ENCODE measurements at places on chromosomes 13 and 19. TPM values are rescaled to one million over a fixed set of nuclear protein-coding genes. Genes with fewer than 3 reads are reported as not detected.

Gene MAMSTR
- 2.2 TPM for total RNA-seq

Gene PEG3
- total RNA-seq = 13.7 TPM

Gene FFAR3
- not detected for total RNA-seq

Gene RBM26
- 69.6 TPM for total RNA-seq

Gene EPSTI1
- 4.1 TPM for total RNA-seq

Gene TNFSF13B
- 3.7 TPM for total RNA-seq

Gene DNASE2
- 42.2 TPM for total RNA-seq

- DNase-seq = no peak
These were observed 91.3 kb upstream of the KL start for GRCh38 chr13:32924886-32925285.

GRCh38 chr19:53772943-53773342 is 51.2 kb downstream of the NLRP12 start:
- DNase-seq = peak; percentile 62

DNA sequence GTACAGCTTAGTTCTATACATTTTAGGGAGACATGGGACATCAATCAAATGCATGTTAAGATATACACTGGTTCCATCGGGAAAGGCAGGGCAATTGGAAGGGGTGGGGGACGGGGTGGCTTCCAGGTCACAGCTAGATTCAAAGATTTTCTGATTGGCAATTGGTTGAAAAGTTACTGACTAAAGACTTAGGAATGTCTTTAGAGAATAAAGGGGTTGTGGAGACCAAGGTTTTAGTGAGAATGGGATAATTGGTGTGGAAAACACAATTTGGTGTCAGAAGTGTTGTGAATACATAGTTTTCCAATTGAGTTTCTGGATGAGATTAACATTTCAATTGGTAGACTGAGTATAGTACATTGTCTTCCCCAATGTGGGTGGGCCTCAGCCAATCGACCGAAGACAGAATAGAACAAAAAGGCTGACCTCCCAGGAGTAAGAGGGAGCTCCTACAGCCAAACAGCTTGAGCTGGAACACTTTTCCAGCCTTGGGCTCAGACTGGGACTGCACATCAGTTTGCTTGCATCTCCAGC is 988 bp upstream of the CCDC169 start:
- DNase-seq = no peak

DNA sequence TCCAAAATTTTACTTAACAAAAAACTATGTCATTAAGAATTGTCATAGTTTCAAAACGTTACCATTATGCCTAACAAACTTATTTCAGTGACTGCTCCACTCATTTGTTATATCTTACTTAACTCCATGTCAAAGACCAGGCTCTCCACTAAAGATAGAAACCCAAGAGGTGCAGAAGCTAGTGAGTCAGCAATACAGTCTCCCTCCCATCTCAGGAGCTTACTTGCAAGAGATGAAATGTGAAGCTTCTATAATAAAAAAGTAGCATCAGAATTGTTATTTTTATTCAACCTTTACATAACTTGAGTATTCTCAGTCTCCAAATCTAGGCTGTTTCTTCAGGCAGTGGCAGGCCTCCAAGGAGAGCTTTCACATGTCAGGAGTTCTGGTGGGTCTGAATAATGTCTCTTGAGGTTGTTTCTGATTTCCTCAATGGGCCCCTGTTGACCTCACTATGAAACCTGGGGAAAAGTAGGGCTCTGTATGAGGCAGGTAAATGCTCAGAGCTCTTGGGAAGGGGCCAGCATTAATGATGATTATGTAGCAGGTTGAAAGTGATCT is 242.0 kb downstream of the NDFIP2 start:
- no peak for DNase-seq

DNA sequence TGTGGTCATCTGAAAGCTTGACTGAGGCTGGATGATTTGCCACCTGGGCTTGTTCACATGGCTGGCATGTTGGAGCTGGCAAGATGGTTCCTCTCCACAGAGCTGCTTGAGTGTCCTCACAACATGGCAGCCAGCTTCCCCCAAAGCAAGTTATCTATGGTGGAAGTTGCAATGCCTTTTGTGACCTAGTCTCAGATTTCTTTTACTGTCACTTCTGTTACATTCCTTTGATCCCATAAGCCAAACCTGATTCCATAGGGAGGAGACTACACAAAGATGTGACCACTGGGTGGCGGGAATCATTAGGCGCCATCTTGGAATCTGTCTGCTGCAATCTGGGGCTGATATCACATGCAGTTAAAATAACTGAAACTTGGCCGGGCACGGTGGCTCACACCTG is 17.5 kb upstream of the LMTK3 start:
- DNase-seq = no peak

DNA sequence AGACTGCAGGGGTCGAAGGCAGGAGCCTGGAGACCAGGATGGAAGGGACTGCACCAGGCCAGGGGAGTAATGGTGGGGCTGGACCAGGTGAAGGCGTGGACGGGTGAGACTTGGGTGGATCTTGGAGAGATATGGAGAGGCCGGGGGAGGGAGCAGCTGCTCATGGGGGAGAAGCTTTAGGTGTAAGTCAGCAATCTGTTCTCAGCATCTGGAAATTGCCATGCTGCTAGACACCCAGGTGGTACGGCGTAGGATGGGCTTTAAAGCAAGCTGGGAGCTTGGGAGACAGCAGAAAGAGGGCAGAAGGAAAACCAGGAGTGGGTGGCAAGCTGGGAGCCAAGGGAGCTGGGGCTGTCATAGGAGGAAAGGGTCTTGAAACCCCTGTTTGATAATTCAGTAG is 3.0 kb downstream of the CERS4 start:
- DNase-seq = no peak

DNA sequence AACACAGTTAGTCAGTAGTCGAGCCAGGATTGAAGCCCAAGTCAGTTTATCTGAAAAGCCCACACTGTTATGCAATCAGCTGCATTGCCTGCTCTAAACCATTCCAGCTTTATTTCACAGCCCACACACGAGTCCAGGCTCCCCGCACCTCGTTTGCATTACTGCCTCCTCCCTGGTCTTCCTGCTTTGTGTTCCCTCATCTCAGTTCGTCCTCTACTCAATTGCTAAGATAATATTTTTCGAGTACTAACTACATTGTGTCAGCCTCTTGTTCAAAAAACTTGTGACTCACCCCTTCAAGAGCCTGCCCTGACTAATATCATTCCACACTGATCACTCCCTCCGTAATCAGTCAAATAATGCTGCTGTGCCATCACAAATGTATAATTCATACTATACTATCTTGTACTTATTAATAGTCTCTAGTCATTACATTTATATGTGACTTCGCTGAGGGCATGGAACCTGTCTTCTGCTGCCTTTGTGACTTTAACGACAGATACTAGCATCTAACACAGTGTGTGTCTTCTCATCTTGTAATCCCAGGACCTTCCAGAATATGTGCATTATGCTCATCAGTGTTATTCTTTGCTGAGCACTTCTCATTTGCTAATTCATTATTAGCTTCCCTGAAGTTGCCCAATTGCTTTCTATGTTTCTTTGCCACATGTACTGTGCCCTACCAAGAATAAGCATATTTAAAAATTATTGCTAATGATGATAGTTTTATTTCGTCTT is 26.2 kb upstream of the WDFY2 start:
- no peak for DNase-seq

DNA sequence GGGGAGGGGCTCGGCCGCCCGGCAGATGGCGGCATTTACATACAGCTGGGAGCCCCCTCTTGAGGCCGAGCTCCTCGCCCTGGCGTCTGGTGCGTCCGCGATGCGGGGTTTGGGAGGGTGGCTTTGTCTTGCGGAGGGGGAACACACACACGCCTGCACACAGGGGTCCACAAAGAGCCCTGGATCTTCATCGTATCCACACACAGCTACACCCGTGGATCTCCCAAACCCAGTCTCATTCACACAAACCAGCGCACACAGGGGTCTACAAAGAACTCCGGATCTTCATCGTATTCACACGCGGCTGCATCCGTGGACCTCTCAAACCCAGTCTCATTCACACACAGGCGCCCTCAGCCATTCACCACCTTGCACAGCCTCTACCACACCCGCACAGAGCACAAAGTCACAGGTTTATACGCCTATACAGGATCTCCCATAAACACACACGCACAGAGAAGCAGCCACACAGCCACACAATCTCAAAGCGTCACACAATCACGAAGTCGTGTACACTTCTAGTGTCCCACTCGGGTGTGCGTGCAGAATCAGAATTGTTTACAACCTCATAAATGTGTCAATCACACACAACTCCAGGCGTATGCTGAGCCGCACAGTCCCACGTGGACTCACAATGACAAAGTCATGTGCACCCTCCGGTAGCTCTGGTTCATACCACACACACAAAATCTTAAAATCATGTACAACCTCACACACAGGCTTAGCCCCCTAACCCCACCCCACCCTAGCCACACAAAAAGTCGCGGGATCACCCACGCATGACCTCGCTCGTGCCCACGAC is 550 bp upstream of the DLL3 start:
- DNase-seq = no peak

DNA sequence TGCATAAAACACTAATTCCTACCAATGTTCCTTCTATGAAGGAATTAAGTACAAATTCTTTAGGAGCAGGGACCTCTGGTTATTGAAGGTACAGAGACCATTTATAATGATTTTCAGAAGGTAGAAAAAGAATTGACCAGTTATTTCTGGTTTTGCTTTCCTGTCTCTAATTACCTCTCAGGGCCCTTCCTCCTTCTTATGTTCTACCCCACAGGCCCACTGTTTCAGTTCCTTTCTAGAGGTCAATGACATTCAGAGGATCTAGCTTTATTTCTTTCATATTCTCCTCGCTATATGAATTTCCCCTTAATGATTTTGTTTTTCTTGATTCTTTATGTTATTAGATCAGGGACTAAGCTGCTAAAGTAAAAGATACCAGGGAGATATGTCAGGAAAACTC is 345.0 kb upstream of the SPRY2 start:
- no peak for DNase-seq

GRCh38 chr19:2590630-2591399 is 111.7 kb downstream of the GNG7 start:
- no peak for DNase-seq
